ENCODE measurements at places on chromosomes 6 and 20.

DNA sequence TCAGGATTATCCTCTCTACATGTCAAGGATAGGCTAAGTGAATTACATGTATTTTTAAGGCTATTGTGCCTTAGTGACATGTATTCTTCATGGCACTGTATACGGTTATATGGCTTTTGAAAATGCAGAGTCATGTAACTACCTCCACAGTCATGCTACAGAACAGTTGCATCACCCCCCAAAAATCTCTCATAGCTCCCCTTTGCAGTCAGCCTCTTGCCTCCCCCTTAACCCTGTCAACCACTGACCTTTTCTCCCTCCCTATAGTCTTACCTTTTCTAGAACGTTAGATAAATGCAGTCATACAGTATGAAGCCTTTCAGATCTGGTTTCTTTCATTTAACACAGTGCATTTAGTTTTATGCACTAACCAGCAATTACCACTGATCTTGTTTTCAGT lies 10.3 kb upstream of the RNF24 start:
- no peak for DNase-seq

DNA sequence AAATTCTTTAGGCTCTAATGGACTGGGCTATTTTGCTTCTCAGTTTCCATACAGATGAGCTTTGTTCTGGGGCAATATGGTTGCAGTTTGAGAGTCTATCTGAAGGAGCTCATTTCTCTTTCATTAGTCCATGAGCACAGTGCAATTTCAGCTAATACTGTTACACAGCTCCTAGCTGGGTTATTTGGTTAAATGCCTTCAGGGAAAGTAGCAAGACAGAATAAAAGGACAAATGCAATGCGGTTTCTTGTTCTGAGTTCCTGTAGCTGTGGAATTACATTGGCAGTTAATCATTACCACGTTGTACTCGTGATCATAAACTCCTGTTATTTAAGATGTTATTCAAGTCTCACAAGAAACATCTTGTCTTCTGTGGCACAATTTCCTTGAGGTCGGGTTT lies 127.7 kb downstream of the BFSP1 start:
- DNase-seq, result no peak

- no peak for DNase-seq
Observed at GRCh38 chr6:140586426-140587061, 1212.1 kb upstream of the CITED2 start.

- DNase-seq, result no peak
Observed at GRCh38 chr20:40241596-40242343, 447.3 kb downstream of the MAFB start.

DNA sequence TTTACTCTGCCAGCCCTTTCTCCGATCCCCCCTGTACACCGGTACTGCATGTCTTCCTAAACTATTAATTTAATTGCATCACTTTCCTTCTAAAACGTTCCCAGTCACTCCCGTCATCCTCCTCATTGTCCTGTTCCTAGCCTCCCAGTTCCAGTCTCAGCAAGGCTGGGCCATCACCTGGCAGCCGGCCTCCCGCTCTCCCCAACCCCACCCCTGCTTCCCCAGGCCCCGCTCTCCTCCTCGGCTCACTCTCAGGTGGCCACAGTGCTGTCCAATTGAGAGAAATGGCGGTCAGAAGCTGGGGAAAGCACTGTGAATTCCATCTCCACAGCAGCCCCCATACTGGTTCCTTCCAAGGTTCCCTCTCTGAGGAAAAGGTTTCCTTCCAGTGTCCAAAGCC lies 8.9 kb downstream of the PDE10A start:
- no peak for DNase-seq

DNA sequence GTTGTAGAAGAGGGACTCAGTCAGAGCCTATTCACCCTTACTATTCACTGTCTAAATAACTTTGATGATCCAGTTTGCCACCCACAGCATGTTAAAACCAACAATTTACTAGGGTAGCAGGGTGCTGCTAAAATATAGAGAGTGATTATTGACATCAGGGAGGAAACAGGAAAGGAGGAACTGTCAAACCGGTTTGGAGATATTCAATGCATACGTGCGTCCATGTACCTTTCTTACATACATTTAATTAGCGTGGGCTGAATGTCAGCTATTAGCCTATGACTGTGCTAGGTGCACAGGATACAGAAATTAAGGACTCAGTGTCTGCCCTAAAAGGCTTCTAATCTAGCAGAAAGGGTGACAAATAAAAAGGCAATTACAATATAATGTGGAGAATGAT lies 57.2 kb downstream of the IL20RA start:
- DNase-seq, result no peak

- no peak for DNase-seq
Observed at GRCh38 chr20:62437496-62437895, 10.2 kb upstream of the RBBP8NL start.

- DNase-seq, result no peak
Observed at GRCh38 chr6:1044040-1044836, 267.7 kb upstream of the FOXQ1 start.

DNA sequence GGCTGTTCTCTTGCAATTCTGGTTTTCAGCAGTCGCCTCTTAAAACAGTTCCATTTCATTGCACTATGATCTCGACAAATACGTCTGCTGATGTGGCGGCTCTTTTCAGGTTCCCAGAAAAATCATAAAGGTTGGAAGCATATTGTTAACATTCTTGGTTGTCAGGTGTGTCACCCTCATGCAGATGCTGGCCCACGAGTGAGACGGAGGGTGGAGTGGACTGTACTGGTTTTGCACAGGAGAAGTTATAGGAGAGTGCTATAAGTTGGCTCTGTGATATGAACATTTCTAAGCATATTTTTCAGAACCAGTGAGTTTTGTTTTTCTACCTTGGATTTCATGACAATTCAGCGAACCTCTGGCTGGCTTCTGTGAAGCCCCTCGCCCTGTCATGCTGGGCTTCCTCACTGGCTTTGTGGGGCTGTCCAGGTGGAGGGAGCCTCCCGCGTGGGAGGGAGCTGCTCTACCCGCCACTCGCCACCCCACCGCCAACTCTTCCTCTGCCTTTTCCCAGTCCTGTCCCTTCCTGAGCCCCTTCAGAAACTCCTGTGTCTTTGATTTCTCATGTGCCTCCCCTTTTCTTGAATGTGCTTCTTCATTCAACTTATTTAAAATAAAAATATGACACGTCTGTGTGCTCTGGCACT lies 10.6 kb downstream of the IRF4 start:
- no peak for DNase-seq

DNA sequence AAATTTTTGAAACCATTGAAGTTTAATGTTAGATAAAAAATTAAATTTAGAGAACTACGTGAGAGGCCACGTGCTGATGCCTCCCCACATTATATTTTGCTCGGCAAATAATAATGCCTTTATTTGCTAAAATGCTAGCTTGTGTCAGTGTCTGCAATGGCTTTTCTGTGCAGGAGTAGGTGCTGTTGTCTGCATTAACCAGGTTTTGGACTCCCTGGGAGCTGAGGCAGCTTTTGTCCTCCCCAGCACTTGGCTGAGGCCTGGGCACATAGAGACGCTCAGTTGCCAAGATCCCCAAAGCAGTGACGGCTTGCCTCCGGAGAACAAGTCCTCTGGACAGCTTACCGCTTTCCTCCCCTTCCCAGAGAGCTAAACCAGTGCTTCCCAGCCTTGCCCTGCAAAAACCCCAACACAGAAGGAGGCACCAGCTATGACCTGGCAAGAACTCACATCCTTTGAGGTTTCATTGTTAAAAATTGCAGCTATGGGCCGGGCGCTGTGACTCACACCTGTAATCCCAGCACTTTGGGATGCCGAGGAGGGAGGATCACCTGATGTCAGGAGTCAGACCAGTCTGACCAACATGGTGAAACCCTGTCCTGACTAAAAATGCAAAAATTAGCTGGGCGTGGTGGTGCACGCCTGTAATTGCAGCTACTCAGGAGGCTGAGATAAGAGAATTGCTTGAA lies 59.9 kb downstream of the KAT14 start:
- DNase-seq, result no peak

DNA sequence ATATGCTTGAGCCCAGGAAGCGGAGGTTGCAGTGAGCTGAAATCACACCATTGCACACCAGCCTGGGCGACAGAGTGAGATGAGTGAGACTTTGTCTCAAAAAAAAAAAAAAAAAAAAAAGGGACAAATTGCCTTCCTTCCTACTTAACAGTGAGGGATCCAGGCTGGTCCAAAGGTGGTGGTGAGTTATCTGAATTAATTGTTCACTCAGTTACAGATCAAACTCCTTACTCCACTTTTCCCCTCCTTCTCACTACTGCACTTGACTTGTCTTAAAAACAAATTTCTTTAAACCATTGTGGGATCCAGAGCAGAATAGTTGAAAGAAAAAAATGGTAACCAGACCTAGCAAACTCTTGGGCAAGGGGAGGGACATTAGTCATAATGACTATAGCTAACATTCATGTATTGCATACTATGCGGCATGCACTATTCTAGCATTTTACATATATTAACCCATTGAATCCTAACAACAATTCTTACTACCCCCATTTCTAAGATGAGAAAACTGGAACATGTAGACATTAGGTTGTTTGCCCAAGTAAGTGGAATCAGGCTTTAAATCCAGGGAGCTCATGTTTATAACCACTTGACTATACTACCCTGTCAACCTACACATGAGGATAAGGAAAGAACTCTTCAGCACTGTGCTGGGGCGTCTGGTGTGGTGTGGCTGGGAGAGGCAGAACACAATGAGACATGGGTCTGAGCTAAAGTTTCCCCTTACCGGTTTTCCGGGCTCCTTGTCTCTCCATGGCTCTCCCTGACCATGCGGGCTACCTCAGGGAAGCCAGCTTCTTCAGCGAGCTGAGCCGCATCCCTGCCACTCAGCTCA lies 1.5 kb downstream of the GPANK1 start:
- no peak for DNase-seq

- no peak for DNase-seq
Observed at GRCh38 chr6:166932616-166933015, 23.7 kb downstream of the RNASET2 start.

- no peak for DNase-seq
Observed at GRCh38 chr20:11311659-11312224, 606.0 kb upstream of the BTBD3 start.

DNA sequence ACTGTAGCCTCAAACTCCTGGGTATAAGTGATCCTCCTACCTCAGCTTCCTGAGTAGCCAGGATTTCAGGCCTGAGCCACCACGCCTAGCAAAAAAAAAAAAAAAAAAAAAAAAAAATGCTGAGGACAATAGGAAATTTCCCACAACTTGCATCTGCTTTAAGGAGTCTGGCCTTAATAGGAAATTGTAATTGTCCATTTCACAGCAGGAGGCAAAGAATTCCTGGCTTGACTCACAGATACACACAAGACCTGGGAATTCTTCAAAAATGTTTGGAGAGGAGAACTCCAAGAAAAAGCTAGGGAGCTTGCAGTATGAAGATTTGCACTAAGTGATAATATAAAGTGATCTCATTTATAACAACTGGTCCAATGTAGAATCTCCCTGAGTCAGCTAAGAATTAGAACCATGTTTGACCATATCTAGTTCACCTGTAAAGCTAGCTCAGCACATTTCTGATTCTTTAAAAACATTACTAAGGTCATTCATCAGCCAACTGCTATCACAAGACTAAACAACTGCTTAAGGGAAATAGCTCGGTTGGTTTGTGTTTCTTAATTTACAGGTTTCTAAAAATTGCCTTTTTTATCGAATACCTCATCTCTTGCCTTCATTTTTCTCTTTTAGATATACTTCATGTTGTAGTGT lies 80.2 kb upstream of the SLC2A12 start:
- no peak for DNase-seq

- no peak for DNase-seq
Observed at GRCh38 chr20:12435268-12435667, 517.6 kb downstream of the BTBD3 start.

DNA sequence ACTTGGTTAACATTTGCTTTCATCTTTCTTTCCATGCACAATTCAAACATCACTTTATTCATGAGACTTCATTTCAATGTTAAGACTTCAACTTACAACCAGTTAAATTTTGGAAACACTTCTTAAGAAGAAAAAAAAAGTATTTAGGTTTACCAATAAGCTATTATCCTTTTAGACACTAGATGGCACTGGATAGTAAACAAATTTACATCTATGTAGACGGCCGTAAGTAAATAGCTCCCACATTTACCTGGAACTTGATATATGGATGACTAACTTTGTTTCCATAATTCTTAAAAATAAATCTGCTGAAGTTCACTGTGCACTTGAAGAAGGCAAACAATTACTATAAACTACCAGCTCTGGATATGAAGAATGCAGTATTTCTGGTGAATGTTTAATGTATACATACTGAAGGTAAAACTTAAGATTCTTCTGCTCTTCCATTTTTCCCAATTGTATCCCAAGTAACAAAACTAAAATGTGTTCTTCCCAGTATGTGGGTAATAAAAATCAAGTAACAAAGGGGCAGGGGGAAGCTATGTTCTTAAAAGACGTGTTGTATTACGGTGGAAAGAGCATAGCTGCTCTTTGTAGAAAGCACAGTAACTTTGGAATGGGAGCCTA lies 130.6 kb upstream of the C6orf118 start:
- no peak for DNase-seq

- no peak for DNase-seq
Observed at GRCh38 chr6:148790817-148791216, 44.0 kb downstream of the UST start.
